ENCODE measurements at places on chromosomes 6 and 20. TPM values are rescaled to one million over a fixed set of nuclear protein-coding genes. Genes with fewer than 3 reads are reported as not detected.
A peak's percentile ranks its signal among the peaks of the same experiment; 100 is the strongest.

FUT9 gene
- total RNA-seq: not detected

PKIB gene
- total RNA-seq: 35.0 TPM

MDFI gene
- total RNA-seq: 75.9 TPM

ANGPT4 gene
- not detected for total RNA-seq

PHACTR3 gene
- not detected for total RNA-seq

AK9 gene
- total RNA-seq: 5.3 TPM

DCBLD1 gene
- 14.9 TPM for total RNA-seq

OXT gene
- total RNA-seq: not detected

MATN4 gene
- total RNA-seq: not detected

EDN1 gene
- 13.2 TPM for total RNA-seq

DNA sequence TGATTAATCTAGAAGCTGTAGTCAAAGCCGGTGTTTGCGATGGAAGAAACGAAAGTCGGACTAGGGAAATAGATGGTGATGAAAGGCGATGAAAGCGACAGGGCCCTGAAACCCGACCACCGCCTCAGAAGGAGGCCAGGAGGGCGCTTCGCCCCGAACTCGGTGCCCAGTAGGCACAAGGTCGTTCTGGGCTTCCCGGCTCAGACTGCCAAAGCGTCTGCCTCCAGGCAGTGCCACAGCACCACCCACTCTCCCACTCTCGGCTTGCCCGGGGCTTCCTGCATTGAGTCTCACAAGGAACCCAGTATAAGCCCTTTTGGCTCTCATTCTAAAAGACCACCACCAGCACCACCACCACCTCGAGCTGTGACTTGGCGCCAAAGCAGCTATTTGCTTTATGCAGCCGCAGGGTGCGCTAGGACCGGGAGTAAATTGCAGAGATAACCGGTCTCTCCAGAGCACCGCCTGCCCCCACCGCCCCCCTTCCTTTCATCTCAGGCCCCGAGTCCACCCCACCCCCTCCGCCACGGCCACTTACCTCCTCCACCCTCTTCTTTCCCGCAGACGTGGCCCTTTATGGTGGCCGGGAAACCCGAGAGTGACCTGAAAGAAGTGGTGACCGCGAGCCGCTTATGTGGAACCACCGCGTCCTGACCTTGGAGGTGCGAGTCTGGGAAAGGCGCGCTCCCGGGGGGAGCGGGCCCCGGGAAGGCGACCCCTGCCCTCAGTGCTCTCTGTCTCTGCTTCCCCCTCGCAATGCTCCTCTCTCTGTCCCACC, 2.4 kb downstream of the TCF21 start:
- DNase-seq: no peak

DNA sequence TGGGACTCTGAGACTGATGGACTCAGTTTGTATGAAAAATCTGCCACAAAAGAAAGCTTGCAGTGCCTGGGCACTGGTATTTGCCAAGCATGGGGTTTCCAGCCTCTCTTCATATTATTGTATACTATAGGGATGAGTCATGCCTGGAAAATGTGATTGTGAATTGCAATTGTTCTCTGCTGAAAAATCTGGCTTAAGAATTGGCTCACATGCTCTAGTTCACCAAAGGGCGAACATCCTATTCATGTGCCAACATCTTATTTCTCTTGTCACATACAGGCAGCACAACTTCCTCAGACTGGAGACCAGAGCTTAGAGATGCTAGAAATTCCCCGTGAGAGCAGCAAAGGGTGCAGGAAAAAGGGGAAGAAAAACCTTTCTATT, 103.6 kb upstream of the KCNK16 start:
- DNase-seq: peak; percentile 17

DNA sequence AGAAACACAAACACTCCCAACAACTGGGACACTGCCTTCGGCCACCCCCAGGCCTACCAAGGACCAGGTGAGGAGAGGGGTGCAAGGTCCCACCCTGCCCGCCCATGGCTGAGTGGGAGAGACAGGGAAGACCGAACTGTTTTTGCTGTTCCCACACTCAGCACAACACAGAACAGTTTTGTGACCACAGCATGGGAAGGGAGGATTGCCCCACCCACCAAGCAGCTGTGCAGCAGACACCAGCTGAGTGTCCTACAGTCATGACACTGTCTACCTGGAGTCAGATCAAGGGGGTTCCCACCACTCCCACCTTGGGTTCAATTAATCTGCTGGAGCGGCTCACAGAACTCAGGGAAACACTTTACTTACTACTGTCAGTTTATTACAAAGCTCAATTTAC, 73.9 kb downstream of the SNX9 start:
- DNase-seq: no peak

DNA sequence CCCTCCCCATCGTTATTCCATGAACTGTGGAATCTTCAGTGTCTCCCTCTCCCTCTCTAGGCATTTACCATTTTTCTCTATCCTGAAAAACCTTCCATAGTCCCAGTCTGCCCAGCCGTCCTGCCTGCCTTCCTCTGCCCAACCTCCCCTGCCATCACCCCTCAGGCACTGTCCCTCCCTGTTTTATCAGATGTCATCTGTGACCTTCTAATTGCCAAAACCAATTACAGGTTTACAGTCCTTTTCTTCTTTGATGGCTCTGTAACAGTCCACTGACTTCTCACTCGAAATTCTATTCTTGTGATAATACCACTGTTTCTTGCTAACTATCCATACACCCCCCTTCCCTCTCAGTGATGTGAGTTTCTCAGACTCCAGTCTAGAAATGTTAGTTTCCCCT, 2.3 kb upstream of the SLC23A2 start:
- DNase-seq: no peak

GRCh38 chr6:77686931-77687330, 34.1 kb downstream of the MEI4 start:
- no peak for DNase-seq

GRCh38 chr20:20604907-20605306, 107.5 kb downstream of the RALGAPA2 start:
- no peak for DNase-seq

DNA sequence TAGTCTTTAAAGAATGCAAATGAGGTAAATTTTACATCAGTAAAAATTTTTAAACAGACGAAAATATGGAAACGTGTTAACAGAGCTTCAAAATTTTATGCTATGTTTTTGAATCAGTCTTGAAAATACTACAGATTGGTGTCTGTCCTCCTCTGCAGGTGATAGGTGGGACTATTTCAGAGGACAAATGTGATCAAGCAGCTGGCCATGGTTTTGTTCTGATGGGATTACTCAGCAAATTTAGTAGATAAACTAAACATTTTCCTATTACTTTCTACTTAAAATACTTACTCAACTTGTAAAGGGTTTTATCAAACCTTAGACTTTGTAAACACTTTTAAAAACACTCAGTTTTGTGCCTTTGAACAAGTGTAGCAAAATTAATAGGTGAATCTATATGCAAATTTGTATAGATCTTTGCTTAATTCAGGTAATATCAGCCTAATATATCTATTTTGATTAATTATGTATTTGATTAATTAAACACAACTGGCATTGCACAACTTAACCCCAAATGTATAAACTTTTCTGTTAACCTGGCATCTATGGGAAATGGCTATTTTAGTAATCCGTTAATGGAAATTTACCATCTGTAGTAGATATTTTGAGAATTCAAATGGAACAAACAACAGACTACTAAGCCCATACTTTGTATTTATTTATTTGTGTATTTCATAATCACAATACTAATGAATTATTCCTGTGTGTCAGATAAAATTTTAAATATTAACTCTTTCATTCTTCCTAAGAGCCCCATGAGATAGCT, 22.5 kb downstream of the ADGRB3 start:
- DNase-seq: no peak

DNA sequence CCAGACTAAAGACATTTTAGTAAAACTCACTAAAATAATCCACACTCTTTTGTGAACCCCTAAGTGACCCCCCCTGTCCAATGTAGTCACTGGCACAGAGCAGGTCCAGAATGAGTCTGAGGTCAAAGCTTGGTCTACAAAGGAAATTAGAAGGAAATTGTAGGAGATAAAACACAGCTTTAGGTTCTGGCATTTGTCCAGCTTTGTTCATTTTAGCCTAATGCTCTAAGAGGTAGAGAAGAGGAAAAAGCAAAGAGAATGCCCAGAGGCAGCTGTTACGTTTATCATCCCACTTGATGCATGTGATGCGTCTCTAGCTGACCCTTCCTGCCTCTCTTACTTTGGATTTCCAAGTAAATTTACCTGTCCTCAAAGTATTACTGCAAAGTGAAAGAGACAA, 62.5 kb downstream of the CNKSR3 start:
- DNase-seq: no peak

DNA sequence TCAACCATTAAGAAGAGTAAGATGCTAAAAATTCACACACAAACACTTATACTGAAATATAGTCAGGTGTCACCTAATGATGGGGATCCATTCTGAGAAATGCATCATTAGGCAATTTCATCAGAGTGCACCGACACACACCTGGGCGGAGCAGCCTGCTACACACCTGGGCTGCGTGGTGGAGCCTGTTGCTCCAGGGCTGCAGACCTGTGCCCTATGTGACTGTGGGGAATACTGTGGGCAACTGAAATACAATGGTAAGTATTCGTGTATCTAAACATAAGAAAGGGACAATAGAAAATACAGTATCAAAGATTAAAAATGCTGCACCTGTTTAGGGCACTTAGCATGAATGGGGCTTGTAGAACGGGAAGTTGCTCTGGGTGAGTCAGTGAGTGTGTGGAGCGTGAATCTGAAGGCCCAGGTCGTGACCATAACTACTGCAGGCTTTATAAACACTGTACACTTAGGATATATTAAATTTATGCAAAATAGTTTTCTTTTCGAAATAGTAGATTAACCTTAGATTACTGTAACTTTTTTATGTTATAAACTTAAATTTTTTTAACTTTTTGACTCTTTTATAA, 124.4 kb upstream of the AFDN start:
- no peak for DNase-seq

DNA sequence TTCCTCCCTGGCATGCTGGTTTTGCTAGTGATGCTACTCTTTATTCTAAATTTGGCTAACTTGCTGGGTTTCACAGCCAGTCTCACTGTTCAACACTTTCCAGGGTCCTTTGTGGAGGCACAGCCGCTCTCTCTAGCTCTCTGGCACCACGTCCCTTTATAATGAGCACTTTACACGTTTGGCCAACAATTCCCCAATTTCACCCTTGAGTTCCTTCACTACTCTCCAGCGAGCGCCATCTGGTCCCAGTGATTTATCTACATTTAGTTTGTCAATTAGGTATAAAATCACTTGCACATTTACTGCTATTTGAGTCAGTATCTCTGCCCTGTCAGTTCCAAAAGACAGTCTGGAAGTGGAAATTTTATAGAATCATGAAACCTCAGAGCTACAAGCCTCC, 241.9 kb upstream of the MOCS1 start:
- no peak for DNase-seq

DNA sequence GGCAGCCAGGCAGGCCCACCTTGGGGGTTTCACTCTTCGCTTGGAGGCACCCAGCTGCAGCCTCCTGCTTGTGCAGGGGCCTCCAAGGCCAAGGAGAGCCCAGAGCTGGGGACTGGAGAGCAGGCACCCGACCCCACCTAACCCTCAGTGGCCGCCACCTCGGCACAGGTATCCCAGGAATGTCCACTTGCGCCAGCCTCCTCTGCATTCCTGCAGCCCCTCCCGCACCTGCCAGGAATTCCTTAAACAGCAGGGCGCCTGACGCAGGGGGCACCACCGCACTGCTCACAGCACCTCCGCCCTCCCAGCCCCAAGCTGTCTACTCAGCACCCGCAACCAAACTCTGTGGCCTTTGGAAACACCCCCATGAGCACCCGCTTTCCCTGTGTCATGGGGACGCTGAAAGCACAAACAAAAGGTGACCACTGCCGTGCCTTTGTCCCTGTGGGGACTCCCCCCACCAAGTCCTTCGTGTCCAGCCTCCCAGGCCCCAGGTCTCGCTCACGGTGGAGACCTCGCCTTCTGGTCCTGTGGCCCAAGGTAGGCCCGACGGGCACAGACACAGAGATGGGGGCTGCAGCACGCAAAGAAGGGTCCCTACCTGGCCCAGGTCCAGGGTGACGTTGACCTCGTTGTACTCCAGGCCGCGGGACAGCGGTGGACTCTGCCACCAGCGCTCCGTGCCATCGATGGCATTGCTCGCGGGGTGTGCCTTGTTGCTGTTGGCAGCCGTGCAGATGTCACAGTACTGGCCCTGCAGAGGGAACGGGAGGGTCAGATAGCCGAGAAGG, 5.1 kb downstream of the LAMA5 start:
- no peak for DNase-seq

- DNase-seq: no peak
Measured at GRCh38 chr6:136990754-136991153, 54.0 kb downstream of the IL20RA start.

GRCh38 chr6:143478479-143479062, 28.0 kb downstream of the PEX3 start:
- no peak for DNase-seq

DNA sequence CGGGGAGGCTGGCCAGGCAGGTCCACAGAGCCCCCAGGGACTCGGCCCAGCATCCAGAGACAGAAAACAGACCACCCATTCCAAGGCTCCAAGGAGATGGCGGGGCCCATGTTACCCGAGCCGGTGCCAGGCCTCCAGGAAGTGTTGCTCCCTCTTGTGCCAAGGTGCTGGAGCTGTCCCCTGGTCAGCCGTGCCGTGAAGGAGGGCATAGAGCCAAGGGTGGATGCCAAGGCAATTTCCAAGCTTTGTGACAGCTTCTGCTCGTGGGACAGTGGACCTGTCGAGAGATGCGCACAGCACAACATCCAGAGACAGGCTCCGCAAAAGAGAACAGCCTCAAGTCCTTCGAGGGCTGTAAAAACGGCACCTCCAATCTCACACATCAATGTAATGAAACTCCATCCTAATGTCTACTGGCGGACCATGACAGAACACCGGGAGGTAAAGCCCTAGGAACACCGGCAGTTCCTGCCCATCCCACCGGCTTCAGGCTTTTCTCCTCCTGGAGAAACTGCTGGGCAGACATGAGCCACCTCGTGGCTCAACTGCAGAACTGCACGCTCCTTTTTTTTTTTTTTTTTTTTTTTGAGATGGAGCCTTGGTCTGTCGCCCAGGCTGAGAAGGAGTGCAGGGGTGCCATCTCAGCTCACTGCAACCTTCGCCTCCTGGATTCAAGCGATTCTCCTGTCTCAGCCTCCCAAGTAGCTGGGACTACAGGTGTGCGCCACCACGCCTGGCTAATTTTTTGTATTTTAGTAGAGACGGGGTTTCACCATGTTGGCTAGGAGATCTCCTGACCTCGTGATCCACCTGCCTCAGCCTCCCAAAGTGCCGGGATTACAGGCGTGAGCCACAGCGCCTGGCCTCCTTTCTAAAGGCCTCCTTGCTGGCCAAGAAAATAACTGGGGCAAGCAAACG, 30.9 kb upstream of the AVP start:
- no peak for DNase-seq

DNA sequence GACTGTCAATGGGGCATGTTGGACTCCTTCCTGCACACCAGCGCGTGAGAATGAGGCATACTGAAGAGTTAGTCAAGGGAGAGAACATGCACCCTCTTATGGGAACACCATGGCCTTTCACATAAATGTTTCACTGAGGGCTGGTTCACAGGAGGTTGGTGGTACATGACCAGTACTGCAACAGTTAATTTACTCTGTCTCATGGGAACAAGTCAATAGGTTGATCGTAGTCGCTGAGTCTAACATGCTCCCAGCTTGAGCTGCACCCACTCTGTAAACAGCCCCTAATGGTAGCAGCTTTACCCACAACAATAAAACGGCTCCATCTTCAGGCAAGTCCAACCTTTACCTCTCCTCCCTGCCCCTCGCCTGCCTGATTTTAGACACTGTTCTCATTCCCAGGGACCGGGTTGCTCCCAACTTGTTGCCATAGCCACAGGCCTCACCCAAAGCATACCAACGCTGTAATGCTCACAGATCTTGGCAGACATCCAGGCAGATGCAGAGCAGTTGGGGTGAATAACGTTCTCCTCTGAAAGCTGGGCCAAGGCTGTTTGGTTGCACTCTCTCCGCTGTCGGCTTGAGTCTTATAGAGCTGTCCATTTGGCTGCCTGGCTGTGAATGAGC, 111.3 kb downstream of the LY86 start:
- DNase-seq: peak; percentile 87
